8988T (cell line): ENCODE measurements at places on chromosomes 3 and 15.

DNA sequence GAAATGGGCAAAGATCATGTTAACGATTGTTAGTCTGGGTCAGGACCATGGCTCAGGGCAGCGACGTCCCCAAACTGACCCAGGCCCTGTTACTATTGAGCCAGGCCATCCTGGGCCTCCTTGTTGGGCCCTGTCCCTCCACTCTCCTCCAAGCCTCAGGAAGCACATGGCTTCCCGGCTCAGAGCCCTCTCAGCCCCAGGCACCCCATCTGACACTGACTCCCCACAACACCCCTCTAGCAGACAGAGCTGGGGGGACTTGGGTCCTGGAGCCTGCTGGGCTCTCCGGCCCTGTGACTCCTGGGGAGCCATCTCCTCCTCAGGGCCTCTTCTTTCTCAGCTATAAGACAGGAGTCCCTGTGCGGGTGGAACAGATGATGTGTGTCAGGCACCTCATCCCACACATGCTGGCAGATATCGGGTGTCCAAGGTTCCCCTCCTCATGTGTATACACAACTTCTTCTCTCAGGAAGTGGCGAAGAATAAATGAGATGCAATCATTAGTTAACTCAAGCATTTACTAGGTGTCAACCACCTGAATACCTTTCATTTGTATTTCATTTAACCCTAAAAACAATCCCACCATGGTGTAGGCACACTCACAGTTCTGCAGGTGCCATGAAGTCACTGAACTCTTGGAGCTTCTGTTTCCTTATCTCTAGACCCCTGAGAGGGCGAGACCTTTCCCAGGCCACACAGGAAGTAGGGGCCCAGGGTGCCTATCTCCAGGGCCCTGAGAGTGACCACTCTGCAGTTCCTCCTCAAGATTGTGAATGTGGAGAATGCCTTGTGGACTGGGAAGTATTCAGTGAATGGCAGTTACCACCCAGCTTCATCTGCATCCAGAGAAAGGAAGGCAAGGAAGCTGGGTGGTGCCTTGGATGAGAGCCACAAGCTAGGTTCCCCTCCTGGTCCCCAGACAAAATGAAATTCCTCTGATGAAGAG, 282.5 kb upstream of the TLE3 start:
- DNase-seq, result no peak

- DNase-seq, result no peak
These were observed 240.3 kb upstream of the PEX5L start for GRCh38 chr3:180277041-180277440.

- DNase-seq, result no peak
These were observed 7.2 kb upstream of the DYNC1LI1 start for GRCh38 chr3:32577581-32578556.

GRCh38 chr15:75671730-75672602, 24.3 kb downstream of the SNX33 start:
- no peak for DNase-seq

GRCh38 chr3:43580181-43580580, 41.6 kb downstream of the ANO10 start:
- no peak for DNase-seq

GRCh38 chr3:9352917-9353752, 9.7 kb upstream of the THUMPD3 start:
- no peak for DNase-seq

DNA sequence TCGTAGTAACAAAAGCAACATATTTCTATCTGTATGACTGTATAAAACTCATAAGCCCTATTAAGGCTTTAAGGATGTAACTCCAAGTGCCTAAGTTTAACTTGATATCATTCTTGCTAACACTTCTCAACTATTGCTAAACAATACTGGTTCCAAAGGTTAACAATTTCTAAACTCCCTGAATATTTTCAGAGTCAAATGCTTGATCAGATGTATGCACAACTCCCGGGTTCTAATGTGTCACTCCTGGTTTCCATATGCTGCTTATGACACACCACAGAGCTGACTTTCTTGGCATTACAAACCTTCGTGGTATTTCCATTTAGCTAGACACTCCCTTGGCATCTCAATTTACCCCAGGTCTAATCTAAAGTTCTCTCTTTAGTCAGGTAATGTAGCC, 26.3 kb downstream of the DZIP1L start:
- no peak for DNase-seq

DNA sequence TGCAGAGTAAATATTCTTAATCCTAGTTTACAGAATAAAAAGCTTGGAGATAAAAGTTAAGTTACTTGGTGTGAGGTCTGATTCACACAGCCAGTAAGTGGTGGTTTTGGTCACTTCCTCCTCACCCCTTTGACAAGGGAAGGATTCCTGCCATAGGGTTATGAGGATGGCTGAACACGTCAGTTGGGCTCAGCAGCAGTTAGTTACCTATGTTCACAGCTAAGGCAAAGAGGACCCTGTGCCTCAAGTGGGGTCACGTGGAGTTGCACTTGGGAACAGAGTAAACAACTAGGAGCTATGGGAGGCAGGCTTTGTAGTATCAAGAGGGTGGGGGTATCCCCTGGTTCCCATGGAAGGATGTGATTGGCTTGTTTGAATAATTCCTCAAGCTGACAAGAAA, 232.2 kb downstream of the UBE2E2 start:
- no peak for DNase-seq

DNA sequence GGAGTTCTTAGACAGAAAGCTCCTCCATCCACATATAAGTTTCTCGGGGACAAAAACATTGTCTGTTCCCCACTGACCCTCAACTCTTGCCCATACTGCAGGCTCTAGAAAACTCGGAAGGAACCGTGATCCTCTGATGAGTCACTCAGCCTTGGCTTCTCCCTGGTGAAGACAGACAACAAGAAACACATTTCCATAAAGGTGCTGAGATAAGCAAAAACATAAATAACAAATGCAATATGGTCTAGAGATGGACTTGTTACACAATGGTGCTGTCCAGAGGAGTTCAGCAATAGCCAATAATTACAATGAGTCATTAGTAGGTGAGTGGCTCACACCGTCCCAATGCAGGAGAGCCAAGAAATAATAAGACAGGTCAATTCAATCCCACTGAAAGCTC, 43.7 kb downstream of the MAGI1 start:
- DNase-seq, result no peak

DNA sequence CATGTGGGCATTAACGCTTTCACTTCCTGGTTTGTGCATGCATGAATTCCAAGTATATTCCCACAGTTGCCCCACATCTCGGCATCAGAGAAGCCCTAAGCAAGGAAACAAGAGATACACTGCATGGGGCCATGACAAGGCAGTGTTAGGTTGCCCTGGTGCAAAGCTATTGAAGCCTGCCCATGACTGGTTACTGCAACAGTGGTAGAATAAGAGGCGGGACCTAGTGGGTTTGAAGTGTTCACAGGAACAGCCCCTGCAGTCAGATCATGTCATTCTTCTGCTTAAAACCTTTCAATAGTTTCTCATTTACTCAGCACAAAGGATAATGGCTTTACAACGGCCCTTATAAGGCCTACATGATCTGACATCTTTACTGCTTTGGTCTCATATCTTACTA, 80.9 kb upstream of the TOPAZ1 start:
- no peak for DNase-seq
